ENCODE measurements at places on chromosomes 4 and X.

DNA sequence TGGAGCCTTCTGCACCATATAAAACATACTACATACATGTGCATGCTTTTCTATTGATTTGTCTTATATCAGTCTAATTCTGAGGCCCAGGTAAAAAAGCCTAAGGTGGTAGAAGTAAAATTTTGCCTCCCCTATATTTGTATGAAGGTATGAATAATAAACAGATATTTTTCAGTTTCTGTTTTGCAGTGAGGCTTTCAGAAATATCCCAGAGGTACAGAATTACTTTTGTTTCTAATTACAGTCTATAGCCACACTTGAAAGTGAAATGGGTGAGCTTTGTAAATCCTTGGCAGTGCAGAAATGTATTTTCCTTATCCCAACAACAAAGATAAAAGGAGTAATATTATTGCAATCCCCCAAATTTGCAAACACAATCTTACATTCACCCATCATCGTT is 59.5 kb downstream of the DDX60 start:
- no peak for DNase-seq

GRCh38 chr4:108458681-108459080 is 161.7 kb upstream of the RPL34 start:
- no peak for DNase-seq

GRCh38 chrX:3963980-3964379 is 250.5 kb upstream of the PRKX start:
- DNase-seq = no peak

- no peak for DNase-seq
Observed at GRCh38 chr4:87975466-87975865, at the start of gene SPP1. TSS of gene SPP1 (plus strand) at chr4:87975714. CDS start at chr4:87976896, 1,182 bp downstream.

DNA sequence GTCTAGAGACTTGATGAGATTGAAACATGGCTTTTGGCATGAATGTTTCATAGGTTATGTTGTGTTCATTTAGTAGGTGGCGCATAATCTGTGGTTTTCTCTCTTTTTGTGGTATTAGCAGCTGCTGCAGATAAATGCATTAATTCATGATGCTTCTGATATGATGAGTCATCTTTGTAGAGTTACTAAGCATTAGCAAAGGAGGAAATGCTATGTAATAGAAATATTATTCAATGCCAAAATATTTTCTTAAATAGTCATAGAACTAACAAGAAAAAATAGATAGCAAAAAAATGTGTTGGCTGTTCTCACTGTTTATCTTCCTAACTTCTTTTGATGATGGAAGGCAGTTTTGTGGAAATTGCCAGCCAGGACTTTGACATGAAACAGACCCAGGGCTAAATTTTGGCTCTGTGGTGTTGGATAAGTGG is 3.6 kb downstream of the ZXDB start:
- DNase-seq = peak; percentile 82

DNA sequence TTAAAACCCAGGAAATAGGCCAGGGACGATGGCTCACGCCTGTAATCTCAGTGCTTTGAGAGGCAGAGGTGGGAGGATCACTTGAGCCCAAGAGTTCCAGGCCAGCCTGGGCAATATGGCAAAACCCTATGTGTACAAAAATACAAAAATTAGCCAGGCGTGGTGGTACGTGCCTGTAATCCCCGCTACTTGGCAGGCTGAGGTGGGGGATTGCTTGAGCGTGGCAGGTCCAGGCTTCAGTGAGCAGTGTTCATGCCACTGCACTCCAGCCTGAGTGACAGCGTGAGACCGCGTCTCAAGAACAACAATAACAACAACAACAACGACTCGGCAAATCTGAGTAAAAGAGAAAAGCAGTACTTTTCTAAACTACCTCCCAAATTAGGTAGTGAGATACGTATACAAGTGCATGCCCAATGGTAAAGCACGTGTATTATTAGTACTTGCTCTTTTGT is 13.0 kb upstream of the NDUFC1 start:
- DNase-seq = no peak

DNA sequence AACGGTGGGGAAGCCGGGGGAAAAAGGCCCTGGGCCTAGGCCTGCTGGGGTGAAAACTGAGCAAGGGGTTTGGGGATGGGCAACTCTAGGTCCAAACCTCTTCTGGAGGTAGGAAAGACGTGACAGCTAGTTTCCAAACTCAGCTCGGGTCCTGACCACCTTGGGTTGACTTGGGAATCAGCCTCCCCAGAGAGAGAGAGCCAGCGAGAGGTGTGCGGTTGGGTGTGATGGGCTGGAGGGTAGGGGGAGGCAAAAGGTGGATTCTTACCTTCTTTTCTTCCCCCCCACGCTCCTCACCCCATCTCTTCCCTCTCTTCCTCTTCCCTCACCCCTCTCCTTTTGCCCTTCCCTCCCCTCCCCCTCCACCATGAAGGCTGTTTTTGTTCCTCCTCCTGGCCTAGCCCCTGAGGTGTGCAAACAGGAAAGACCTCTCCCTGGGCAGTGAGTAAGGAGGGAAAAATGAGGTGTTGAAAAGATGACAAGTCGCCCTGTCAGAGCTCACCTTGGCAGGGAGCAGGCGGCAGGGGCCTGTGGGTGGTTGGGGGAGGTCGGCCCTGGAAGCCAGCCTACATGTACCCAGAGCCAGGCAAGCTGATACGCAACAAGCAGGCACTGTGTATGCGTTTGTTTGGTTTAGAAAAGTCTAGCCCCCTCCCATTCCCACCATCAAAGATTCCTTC is 14.8 kb downstream of the PJA1 start:
- DNase-seq = no peak
